ENCODE measurements at places on chromosomes 16 and 17. TPM values are rescaled to one million over a fixed set of nuclear protein-coding genes. Genes with fewer than 3 reads are reported as not detected.

DNA sequence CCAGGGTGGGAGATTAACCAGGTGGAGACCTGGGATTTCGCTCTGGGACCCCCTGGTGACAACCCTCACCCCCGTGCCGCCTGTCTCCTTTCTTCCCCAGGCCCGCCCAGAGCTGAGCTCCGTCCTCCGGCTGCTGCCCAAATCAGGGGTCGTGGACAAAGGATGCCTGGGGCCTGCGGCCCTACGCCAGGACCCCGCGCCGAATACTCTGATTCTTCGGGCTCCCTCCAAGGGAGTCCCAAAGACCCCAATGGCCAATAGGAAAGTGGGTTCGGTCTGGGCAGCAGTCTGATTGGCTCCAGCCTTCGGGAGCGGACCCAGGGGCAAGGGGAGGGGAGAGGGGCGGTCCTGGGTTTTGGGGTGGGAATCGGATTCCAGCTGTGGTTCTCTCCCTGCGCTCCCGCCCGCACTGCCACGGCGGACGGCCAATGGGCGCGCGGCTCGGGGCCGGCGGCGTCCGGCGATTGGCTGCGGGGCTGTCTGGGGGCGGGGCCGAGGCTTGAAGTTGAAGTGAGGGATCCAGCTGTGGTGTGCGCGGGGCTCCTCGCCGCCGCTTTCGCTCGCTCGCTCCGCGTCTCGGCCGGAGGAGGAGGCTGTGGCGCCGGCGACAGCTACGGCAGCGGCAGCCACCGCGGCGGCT, at the start of gene CACNA1G:
TSS of gene CACNA1G (plus strand) at position 531 of the 640 bp plus-strand sequence. CDS start 745 bp downstream, outside the sequence.
- no peak for DNase-seq

DNA sequence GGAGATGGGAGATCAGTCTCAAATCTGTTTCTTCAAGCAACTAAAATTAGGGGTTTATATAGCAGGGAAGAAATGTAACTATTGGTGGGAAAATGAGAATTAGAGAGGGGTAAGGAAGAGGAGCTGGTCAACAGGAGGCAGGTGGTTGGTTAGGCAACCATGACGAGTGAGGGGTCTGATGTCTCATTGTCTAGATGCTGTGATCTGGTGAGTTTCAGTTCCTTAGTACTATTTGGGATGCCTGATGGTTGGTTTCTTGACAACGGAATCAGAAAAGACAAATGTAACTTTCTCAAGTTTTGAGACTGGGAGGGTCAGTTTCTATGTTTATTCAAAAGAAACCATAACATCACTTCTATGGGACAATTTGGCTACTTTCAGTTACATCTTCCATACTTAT, 415.3 kb upstream of the C16orf82 start:
- peak; percentile 6 for DNase-seq

DNA sequence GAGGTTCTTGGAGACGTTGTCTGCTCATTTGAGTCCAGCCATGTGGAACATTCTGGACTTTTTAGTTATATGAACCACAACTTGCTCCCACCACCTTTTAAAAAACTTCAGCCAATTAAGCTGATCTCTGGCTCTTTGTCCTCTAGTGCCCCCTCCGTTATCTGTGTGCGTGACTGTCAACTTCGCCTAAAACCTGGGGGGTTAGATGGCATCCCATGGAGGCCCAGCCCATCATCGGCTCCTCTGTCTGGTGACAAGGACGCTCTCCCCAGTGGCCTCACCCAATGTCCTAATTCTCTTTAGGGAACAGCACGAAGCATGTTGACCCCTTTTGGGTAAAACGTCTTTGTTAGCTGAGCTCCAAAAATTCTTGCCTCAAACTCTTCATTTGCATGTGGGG, 341.0 kb upstream of the TNRC6C start:
- DNase-seq = no peak

GRCh38 chr16:61128545-61129323, 907.5 kb downstream of the CDH8 start:
- no peak for DNase-seq

- DNase-seq = no peak
Observed at GRCh38 chr16:16073891-16074881, 124.8 kb downstream of the ABCC1 start.

Gene PDILT
- total RNA-seq = not detected

DNA sequence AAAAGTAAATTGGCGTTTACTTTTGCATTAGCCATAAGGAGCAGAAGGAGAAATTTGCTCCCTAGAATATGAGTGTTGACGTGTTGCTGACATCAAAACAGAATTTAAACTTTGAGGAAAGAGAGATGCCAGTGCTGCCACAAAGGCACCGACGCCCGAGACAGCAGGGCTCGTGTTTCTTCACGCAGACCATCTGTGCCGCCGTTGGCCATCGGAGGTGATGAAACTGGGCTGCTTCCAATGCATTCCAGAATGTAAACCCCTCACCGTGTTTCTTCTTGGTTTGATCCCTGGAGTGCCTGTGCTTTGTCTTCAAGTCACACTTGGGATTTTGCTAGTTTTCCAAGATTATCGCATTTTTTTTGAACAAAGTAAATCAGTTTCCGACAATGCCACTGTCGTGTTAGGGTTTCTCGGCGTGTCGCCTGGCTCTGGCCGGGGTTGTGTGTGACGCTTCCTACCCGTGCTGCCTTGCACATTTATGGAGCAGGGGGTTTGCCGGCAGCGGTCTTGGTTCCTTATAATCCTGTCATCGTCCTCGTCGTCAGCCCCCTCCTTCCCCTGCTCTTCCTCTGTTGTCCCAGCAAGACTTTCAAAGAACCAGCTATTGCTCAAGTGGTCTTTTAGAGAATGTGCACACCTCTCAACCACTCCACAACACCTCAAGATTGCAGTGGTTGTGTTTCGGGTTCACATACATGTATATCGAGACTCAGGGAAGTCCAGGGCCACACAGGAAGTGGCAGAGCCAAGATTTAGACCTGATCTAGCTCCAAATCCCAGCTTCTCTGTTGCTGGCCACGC, 103.9 kb downstream of the METRNL start:
- DNase-seq = no peak

GRCh38 chr16:53817812-53818550, 114.0 kb downstream of the FTO start:
- DNase-seq = no peak

DNA sequence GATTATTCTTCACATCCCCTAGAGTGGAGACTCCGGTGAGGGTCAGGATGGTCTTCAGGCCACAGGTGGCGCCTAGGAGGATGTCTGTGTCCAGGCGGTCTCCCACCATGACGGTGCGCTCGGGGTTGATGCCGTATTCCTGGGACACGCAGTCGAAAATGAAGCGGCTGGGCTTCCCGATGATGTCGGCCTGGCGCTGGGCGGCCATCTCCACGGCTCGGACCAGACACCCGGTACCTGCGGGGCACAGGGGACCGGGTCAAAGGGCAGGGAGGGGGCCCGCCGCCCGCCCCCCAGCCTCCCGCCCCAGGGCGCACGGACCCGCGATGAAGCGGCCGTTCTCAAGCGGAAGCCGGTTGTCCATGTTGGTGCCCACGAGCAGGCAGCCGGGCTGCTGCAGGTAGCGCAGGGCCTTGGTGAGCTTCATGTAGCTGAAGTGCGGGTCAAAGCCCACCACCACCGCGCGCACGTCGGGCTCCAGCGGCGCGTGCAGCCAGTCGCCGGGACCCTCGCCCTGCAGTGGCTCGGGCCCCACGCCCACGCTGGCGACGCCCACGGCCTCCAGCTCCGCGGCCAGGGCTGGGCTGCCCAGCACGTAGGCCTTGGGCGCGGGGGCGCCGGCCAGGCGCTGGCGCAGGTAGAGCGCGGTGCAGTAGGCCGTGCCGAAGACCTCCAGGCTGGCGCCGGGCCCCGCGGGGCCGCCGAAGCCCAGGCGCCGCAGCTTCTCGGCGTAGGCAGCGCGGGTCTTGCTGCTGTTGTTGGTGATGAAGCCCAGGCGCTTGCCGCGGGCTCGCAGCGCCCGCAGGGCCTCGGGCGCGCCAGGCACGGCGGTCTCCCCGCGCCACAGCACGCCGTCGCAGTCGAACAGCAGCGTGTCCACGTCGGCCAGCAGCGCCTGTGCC, 572 bp downstream of the PGP start:
- DNase-seq = no peak

- DNase-seq = no peak
Observed at GRCh38 chr16:3946604-3947180, 66.2 kb upstream of the CREBBP start.

Gene CYB5B
- 37.6 TPM for total RNA-seq

- no peak for DNase-seq
Observed at GRCh38 chr16:68374246-68374805, 63.5 kb downstream of the PRMT7 start.

- DNase-seq = no peak
Observed at GRCh38 chr16:72530434-72530833, 358.5 kb upstream of the PMFBP1 start.

DNA sequence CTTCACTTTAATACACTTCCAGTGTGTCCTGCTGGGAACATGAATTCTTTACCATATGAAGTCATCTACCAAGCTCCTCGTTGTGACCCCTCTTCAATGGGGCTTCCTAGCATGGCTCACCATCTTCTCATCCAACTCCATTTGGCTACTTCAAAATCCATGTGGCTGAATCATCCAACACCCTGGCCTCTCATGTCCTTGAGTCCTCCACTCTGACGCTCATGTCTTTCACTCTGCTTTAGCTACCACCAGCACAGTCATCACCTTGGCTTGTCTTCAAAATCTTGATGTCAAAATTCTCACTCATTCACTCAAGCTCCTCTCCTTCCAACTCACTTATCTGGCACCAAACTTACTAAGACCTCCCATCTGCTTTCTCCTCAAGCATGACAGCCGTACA, 35.8 kb downstream of the AMFR start:
- DNase-seq = no peak

Gene OR1A1
- total RNA-seq = not detected

Gene PYDC1
- not detected for total RNA-seq

GRCh38 chr17:21389394-21389793, 13.2 kb downstream of the KCNJ12 start:
- DNase-seq = no peak

GRCh38 chr17:42345396-42346073, 42.7 kb downstream of the STAT3 start:
- DNase-seq = no peak

Gene ZNF597
- total RNA-seq = 2.0 TPM

Gene RGS9
- total RNA-seq = 8.1 TPM

DNA sequence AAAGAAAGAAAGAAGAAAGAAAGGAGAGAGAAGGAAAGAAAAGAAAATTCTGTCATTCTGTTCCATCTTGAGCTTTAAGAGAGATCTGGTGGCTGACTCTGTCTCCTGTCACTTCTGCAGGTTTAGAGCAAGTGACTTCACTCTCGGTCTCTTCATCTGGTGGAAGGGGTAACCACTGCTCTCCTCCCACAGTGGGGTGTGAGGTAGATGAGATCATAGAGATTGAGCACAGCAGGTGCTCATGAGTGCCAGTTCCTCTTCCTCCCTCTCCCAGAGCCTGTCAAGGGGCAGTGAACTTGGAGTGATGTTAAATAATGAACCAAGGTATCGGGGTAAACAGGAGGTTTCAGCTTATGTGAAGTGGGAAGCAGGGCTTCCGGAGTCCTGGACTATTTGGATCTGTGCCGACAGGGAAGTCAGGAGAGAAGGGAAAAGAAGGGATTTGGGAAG, 47.7 kb downstream of the BEAN1 start:
- DNase-seq = no peak

Gene FBXL20
- total RNA-seq = 15.7 TPM

- DNase-seq = no peak
Observed at GRCh38 chr17:56351675-56352074, 198.4 kb downstream of the ANKFN1 start.

- no peak for DNase-seq
Observed at GRCh38 chr17:81026266-81027036, 8.5 kb upstream of the BAIAP2 start.

- DNase-seq = no peak
Observed at GRCh38 chr17:21458054-21458453, 81.9 kb downstream of the KCNJ12 start.

GRCh38 chr17:77143306-77143705, 2.5 kb downstream of the SEC14L1 start:
- no peak for DNase-seq

- DNase-seq = no peak
Observed at GRCh38 chr16:86414991-86415740, 95.2 kb upstream of the FOXF1 start.

GRCh38 chr16:85185303-85186100, 73.2 kb upstream of the CIBAR2 start:
- DNase-seq = no peak

DNA sequence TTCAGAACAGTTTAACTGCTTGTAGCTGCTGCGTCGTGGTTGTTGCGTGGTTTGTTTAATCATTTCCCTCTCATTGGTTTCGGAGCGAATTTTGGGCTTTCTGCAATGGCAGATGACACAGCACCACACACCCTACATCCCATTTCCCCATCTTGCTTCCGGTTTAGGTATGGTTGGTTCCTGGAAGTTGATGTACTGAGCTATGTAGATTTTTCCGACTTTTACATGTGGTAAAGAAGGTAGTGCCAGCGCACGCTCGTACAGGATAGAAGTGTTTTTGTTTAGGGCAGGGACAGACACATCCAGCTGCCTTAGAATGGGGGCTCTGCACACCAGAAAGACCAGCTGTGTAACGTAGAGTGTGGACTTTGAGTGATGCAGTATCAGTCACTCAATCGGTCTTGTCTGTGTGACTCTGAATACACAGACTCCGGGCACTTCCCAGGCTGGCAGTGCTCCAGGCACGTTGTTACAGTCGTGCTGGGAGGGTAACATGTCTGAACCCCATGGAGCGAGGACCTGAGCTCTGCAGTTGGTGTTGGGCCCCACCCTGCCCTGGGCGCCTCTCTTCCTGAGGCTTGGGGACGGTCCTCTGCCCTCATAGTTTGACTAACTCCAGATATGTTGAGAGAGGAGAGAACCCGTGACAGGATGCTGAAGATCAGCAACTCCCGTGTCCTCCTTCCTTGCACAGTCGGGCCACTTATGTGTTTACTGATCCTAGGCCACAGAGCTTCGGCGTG, 172.0 kb upstream of the CHMP6 start:
- no peak for DNase-seq

DNA sequence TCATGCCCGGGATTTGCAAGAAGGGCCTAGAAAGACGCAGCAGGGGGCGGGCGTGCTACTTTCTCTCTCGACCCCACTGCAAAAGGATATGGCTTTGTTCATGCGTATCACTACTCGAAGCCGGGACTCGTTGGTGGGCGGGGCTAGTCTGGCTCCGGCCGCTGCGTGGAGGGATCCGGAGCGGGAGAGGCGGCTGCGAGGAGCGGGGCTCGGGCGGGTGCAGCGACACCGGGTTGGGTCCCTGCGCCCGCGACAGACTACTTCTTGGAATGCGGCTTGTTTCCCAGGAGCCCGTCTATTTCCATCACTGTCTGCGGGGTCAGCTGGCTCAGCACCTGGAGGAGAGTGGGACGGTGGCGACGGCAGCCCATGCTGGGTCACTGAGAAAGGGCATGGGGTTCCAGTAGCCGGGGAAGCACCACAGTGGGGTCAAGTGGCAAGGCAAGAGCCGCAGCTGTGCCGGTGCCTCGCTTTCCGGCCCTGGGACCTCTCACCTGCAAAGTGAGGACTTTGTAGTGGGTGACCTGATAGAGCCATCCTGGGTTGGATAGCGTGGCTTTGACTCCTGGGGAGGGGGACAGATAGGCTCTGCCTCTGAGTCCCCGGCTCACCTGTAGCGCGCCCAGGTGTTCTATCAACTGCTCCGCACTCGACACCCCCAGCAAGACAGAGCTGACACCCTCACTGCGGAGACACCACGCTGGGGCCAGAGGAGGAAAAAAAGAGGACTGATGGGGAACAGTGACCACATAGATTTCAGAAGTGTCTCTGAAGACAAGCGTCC, 6.6 kb downstream of the KCNAB3 start:
- DNase-seq = no peak

- no peak for DNase-seq
Observed at GRCh38 chr17:41278176-41278955, 2.9 kb downstream of the KRTAP9-7 start.
